ENCODE measurements at places on chromosomes 1 and 21.

DNA sequence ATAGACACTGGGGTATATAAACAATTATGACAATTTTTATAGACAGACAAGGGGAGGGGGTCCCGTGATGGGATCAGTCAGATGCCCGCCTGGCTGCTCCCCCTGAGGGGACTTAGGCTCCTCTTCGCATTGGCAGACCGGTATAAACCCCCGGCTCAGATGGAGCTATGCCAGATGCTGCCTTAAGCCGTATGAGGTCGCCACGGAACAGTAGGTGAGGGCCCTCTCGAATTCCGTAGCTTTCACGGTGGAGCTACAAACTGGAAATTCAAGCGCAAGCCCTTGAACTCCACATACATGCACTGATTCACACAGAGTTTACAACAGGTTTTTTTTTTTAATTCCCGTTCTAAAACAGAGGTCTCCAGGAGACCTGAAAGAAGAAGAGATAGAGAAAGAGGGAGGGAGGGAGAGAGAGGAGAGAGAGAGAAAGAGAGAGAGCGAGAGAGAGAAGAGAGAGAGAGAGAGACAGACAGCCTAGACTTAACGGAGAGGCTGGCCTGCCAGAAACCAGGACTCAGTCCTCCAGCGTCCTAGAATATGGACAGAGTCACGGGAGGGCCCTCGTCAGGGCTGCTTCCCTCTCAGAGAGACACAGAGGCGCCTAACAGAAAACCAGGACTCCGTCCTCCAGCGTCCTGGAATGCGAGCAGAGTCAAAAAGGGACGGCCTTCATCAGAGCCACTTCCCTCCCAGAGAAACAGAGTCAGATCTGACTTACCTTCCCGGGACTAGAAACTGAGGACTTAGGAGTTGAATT lies 24.4 kb upstream of the TMEM54 start:
- no peak for DNase-seq

DNA sequence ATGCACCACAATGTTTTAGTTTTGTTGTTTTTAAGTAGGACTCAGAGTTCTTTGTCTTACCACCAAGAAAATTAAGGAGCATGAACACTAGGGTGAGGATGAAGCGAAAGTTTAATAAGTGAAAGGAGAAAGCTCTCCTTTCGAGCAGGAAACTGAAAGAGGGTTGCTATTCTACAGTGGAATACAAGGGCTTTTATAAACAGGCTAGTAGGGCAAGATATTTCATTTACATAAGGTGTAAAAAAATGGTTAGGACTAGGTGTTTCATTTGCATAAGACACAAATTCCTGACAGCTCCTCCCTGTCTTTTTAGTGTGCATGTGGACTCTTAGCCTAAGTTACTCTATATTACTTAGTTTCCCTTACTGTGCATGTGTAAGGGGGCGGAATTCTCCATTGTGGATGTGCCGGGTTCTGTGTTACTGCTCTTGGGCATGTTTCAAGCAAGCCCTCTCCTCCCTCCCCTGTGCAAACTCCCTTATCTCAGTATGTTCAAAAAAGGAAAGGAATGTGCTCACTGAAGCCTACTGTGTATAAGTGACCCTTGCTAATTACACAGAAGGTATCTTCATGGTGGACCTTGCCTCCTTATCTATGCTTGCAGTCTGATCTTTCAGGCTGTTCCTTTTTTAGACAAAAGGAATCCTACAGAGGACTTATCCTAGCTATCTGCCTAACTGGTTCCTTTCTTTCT lies 7.3 kb downstream of the TSHB start:
- no peak for DNase-seq

DNA sequence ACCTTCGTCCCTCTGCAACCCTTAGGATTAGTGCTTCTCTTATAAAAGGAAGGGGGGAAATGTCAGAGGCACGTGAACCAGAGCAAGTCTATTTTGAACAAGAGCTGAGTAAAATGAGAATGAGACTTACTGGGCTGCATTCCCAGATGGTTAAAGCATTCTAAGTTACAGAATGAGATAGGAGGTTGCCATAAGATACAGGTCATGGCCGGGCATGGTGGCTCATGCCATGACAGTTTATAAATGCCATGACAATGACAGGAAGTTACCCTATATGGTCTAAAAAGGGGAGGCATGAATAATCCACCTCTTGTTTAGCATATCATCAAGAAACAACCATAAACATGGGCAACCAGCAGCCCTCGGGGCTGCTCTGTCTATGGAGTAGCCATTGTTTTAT lies 2.5 kb upstream of the AQP10 start:
- DNase-seq = no peak

DNA sequence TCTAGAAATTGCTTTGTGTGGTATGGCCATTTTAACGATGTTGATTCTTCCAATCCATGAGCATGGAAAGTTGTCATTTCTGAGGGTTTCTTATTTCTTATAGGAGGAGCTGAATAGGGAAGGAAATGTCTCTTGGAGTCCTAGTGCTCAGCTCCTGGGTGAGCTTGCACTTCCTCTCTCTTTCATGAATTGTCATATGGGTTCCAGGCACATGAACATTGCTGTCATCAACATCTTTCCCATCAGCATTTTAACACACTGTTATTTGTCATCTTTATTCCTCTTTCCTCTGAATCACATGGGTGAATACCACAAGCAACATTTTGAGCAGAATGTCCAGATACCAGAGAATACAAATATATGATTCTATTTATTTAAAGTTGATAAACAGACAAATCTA lies 23.4 kb downstream of the SLAMF6 start:
- DNase-seq = no peak

GRCh38 chr1:24770881-24771280 lies 25.6 kb downstream of the CLIC4 start:
- DNase-seq = no peak

GRCh38 chr1:208809876-208810275 lies 565.7 kb upstream of the PLXNA2 start:
- DNase-seq = no peak

GRCh38 chr1:155507945-155508344 lies 54.7 kb downstream of the ASH1L start:
- DNase-seq = no peak

DNA sequence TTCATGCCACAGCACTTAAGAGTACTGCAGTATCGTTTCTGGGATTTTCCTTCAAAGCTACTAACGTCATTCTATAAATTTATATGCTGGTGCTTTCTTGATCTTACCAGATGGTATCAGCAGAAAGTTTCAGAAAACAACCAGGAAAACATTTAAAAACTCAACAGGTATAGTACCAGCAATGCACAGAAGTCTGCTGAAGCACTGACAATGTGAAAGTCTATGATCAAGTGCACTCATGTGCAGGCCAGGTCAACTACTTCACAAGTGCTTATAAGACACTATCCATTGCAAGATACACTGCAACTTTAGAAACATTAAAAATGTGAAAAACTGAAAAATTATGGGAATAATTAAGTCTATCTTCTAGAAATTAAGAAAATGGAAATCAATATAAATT lies 34.7 kb downstream of the LYST start:
- DNase-seq = no peak

- DNase-seq = no peak
Measured at GRCh38 chr1:228043281-228043848, 36.6 kb downstream of the WNT3A start.

GRCh38 chr21:41707231-41707959 lies 59.5 kb downstream of the RIPK4 start:
- no peak for DNase-seq

DNA sequence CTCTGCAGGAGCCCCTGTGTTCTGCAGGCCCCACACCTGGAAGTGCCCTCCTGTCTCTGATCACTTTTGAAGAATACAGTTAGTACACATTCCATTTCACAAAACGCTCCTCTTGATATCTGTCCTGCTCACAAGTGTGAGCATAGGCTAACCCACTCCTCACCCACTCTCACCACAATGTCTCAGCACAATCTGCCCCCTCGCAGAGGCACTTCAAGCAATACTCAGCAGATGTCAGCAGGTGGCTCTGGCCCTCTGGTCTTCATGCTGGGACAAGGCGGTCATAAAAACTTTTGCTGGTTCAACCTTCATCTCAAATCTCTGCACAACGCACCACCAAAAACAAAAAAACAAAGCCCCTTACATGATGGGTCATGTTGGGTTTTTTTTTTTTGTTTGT lies 671.2 kb downstream of the MATN1 start:
- no peak for DNase-seq

- no peak for DNase-seq
Measured at GRCh38 chr1:29180497-29181412, 945 bp downstream of the SRSF4 start.

- no peak for DNase-seq
Measured at GRCh38 chr1:150012611-150013010, 2.1 kb upstream of the OTUD7B start.

DNA sequence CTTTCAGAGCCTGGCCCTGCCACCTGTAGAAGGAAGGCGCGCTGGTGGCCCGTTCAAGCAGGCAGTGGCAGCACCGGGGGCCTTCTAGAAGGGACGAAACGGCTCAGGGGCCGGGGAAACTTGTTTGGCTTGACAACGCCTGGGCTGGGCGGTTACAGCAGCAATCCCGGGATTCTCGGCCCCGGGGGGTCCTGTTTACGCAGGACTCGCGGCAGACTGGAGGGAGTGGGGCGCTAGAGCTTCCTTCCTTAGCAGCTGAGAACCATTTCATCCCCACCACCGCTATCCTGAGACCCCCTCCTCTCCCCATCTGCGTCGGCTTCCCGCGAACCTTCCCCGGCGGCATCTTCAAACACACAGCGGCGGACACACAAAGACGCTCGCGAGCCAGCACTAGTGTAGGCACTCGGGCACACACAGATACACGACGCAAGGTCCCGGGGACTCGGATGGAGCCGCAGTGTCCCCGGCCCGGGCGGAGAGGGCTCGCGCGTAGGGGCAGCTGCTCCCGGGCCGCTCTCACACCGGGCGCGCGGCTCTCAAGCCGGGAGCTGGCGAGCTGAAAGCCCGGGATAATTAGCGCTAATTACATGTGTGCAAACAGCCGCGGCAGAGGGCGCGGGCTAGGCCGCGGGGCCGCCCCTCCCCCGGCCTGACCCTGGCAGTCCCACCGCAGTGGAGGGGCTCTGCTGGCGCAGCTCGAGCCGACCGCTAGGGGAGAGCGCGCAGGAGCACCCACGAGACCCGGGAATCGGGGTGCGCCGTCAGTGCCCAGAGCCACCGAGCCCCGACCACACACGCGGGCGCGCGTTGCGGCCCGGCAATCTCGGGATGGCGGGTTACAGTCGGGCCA lies 271.4 kb downstream of the FOXD2 start:
- no peak for DNase-seq

- no peak for DNase-seq
Measured at GRCh38 chr1:241787691-241788090, 60.3 kb upstream of the EXO1 start.

DNA sequence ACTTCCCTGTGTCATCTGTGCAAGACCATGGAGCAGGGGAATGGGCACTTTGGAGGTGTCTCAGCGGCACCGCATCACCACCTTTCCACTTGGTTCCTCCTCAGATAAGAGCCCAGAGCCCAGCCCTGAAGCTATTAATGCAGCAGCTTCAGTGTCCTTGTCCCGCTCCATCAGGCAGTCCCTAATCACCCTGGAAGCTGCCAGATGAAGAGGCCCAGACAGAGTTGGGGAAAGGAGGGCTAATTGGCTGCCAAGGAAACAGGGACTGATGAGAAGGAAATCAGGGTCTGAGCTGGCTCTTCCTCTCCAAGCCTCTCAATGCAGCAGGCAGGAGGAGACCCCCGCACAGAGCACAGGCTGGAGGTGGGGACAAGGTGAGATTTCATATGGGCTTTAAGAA lies 83.1 kb upstream of the KLHDC7A start:
- DNase-seq = no peak

DNA sequence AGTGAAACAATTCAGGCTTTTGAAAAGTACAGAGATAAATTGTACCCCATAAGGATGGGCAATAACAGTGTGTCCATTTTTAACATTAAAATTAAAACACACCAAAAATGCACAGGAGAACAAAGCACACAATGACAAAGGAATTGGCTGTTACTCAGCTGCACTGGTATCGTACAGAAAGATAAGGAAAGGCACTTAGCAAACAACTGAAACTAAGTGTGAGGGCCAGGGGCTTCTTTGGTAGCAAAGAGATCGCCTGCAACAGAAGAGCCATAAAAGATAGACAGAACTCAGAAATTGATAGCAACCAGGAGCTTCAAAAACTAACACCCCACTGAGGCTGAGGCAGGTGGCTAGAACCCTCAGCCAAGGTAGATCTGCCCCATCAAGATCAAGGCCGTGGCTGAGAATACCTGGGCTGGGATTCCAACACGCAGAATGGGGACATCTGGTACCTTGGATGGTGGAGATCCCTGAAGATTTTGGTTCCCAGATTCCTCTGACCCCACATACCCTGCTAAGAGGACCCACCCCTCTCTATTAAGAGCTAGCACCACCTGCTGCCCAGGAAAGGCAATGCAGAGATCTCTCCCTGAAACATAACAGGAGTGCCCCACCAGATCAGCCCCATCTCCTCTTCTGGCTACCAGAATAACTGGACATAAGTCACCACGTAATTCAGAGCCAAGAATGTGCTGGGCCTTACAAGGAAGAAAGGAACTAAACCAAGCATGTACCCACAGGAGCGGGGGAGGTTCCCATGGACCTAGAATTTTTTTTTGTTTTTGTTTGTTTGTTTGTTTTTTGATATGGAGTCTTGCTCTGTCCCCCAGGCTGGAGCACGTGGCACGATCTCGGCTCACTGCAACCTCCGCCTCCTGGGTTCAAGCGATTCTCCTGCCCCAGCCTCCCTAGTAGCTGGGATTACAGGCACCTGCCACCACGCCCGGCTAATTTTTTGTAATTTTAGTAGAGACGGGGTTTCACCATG lies 16.2 kb downstream of the PLEKHO1 start:
- DNase-seq = peak; percentile 45

DNA sequence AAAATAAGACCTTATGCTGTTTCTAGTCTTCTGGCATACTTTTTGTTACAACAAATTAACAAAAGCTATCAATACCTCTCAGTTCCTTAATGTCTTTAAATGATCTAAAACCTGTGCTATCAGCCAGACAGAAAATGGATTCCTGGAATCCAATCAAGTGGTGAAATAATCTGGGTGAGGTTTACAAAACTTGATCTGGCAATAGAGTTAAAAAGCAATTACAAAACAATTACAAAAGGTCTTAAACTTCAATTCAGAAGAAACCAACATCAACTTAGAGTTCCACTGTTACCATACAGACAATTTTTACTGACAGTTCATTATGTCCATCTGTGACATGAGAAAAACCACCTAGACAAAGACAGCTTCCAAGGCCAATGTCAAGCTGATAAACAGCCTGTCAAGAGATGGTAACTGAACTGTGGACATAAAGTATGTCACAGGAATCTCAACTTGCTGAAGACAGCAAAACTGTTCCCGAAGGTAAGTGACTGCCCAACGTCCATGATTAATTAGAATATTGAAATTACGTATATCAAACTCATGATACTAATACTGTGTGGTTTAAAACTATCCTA lies 17.4 kb downstream of the ZZZ3 start:
- no peak for DNase-seq

GRCh38 chr1:20494609-20495311 lies 8.8 kb upstream of the CAMK2N1 start:
- DNase-seq = no peak

- DNase-seq = no peak
Measured at GRCh38 chr21:29104239-29104708, 26.2 kb upstream of the MAP3K7CL start.

GRCh38 chr1:10728595-10729410 lies 67.6 kb downstream of the CASZ1 start:
- DNase-seq = no peak

- no peak for DNase-seq
Measured at GRCh38 chr1:15425958-15426357, 12.3 kb upstream of the CTRC start.

- no peak for DNase-seq
Measured at GRCh38 chr1:234699795-234700665, 90.1 kb upstream of the IRF2BP2 start.

GRCh38 chr1:226871636-226872327 lies 1.4 kb downstream of the PSEN2 start:
- DNase-seq = no peak
